ENCODE measurements at places on chromosomes 1 and 21.

DNA sequence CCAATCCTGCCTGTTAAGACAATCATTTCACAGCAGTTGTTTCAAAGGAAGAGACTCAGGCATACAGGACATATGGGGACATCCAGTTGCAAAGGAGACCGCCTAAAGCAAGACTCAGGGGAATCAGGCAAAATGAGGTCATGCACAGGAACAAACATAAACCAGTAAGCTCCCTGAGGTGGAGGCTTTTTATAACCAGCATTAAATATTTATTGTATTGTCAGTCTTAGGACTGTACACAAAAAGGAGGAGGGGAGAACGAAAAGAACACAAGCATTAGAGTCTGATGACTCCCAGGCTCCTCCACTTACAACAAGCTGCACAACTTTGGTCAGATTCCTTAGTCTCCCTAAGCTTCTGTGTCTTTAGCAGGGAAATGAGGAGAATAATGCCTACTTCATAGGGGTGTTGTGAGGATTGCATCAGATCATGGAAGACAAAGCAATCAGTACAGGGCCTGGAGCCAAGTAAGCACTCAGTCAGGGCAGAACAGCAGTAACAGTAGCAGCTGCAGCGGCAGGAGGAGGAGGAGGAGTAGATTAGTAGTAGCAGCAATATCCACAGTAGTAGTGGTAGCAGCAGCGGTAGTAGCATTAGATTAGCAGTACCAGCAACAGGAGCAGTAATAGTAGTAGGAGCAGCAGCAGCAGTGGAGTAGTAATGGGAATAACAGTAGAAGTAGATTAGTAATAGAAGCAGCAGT lies 54.2 kb upstream of the SPATA6 start:
- DNase-seq, result peak; percentile 96

- no peak for DNase-seq
These were observed 84.1 kb upstream of the COX20 start for GRCh38 chr1:244751271-244751895.

DNA sequence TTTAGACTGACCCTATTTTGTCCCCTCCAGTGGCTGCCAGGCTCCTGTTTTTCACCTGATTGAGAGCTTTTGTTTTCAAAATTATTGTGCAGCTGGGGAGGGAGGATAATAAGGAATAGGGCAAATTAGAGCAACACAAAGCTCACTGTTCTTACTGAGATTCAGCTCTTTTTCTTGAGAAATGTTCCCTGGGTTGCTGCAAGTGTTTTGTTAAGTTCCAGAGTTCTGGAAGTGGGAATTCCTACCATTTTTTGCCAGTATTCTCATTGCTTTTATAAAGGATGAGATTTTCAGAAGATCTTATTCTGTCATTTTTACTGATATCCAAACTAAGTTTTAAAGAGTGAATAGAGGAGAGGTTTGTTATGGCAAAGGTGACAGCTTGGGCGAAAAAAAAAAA lies 417.7 kb downstream of the SIPA1L2 start:
- no peak for DNase-seq

GRCh38 chr1:60386249-60386648 lies 312.7 kb upstream of the C1orf87 start:
- no peak for DNase-seq

- DNase-seq, result no peak
These were observed 9.5 kb upstream of the GPR153 start for GRCh38 chr1:6270401-6270800.

Data from NCI-H1105 treated with DMSO at 0.1 percent for 48 hours (cell line).